ENCODE measurements at places on chromosomes 11 and 22.

- H3K36me3 ChIP-seq = no peaks in the 10 kb centered on the region
- peak; percentile 68 for DNase-seq
- H3K4me1 ChIP-seq = no peaks in the 10 kb centered on the region
- H3K4me3 ChIP-seq = peak overlapping the region; percentile 45
- H3K27ac ChIP-seq = peak overlapping the region; percentile 73
These were observed 1.5 kb upstream of the LARGE1 start for GRCh38 chr22:33921525-33922348.

- no peak for DNase-seq
- no peaks in the 10 kb centered on the region for H3K4me1 ChIP-seq
- H3K27me3 ChIP-seq = no peaks in the 10 kb centered on the region
- H3K36me3 ChIP-seq = no peaks in the 10 kb centered on the region
- no peak overlapping the region for H3K4me3 ChIP-seq
These were observed 84.5 kb upstream of the CHRM4 start for GRCh38 chr11:46475926-46476545.

GRCh38 chr11:113701491-113701890 lies 4.6 kb downstream of the TMPRSS5 start:
- no peaks in the 10 kb centered on the region for H3K4me1 ChIP-seq
- no peak overlapping the region for H3K27ac ChIP-seq
- no peaks in the 10 kb centered on the region for H3K36me3 ChIP-seq
- no peak for DNase-seq
- H3K27me3 ChIP-seq = no peaks in the 10 kb centered on the region

GRCh38 chr11:116328851-116329250 lies 443.9 kb downstream of the BUD13 start:
- H3K27ac ChIP-seq = no peak overlapping the region
- no peaks in the 10 kb centered on the region for H3K36me3 ChIP-seq
- no peaks in the 10 kb centered on the region for H3K4me1 ChIP-seq

DNA sequence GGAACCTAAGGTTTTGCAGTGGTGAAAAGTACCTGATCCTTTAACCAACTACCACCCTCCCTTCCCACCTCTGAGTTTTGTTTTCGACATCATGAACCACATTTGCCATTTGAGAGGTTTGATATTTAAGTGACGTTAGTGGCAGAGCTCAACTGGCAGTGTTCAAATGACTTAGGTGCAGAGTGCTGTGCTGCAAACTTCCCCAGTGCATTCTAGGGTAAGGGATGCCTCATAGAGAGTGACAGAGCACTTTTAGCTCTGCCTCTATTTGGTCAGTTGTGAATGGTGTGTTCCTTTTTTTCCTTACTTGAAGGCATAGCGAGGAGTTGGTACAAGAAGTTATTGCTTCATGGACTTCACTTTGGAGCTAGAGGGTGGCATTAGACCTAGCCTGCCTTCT lies 9.4 kb downstream of the BMAL1 start:
- no peak overlapping the region for H3K27ac ChIP-seq
- no peaks in the 10 kb centered on the region for H3K36me3 ChIP-seq
- H3K27me3 ChIP-seq = no peaks in the 10 kb centered on the region
- peaks cover 12% of the 10 kb centered on the region for H3K4me1 ChIP-seq
- no peak overlapping the region for H3K4me3 ChIP-seq

GRCh38 chr11:73374151-73374550 lies 2.0 kb upstream of the RELT start:
- no peak for DNase-seq
- H3K27ac ChIP-seq = no peak overlapping the region
- H3K4me1 ChIP-seq = peaks cover 3% of the 10 kb centered on the region
- no peak overlapping the region for H3K4me3 ChIP-seq
- no peaks in the 10 kb centered on the region for H3K27me3 ChIP-seq
- no peaks in the 10 kb centered on the region for H3K36me3 ChIP-seq

DNA sequence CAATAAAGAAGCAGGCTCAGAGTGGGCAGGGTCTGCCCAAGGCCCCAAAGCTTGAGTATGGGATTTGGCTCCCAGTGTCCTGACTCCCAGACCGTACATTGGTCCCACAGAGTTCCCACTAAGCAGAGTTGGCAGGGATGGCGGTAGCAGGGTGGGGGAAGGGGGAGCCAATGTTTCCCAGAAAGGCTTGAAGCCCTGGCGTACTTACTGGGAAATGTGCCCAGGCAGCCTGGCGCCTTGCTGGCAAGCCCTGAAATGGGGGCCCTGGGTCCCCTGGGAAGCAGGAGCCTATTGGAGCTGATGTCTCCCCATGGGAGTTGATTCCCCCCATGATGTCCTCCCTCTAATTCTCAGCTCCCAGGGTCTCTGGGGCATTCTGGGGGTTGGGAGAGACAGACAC lies 9.3 kb downstream of the ARHGEF17 start:
- DNase-seq = no peak
- H3K36me3 ChIP-seq = no peaks in the 10 kb centered on the region
- H3K4me1 ChIP-seq = no peaks in the 10 kb centered on the region
- no peak overlapping the region for H3K4me3 ChIP-seq
- no peaks in the 10 kb centered on the region for H3K27me3 ChIP-seq
- H3K27ac ChIP-seq = no peak overlapping the region

DNA sequence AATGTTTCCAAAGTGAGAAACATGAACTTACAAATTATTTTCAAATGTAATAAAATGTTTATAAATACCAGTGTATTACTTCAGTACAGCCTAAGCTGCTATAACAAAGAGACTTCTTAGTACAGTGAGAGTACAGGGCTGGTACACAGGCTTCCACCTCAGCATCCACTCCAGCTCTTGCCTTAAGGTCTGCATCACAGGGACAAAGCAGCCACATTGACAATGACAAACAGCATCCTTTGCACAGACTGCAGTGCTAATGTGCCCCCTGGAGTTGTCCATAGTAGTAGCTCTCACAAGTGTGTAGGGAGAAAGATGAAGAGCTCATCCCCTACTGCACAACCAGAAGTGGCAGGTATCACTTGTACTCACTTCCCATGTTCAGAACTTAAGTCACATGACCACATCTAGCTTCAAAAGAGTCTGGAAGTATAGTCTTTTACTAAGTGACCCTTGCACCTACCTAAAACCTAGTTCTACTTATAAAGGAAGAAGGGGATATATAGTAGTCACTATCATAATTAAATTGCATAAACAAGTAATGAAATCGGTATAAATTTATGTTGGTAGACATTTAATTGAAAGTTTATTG lies 10.7 kb upstream of the LIPT2 start:
- no peak for DNase-seq
- H3K4me1 ChIP-seq = no peaks in the 10 kb centered on the region
- no peaks in the 10 kb centered on the region for H3K27me3 ChIP-seq

DNA sequence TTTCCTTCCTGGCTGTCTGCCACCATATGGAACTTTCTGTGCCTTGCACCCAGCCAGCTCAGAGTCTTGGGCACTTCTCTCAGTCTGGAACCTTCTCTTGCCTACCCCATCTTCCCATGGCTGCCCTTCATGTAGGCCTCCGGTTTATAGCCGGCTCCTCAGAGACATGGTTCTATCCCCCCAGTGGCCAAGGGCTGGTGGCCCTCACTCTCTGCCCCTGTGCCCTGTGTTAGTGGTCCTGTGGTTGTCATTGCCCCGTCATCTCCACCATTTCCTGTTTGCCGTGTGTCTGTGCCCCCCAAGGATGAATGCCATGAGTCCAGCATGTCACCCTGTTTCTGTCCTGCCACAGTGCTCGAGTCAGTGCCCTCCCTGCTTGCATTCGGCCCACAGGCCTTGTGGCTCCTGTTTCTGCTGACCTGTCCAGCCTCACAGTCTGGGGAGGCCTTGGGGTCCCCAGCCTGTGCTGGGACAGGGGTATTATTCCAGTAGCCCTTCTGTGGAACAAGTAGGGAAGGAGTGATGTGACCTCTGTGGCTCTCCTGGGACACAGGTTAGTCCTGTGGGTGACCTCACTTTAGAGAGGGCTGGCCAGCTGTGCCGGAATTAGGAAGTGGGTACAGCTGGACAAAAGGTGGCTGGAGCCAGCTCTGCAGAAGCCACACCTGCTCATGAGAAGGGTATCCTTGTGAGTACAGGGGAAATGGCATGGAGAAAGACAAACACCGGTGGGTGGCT lies 30.7 kb downstream of the ST3GAL4 start:
- no peak overlapping the region for H3K4me3 ChIP-seq
- H3K27ac ChIP-seq = peak overlapping the region; percentile 31
- no peaks in the 10 kb centered on the region for H3K4me1 ChIP-seq
- H3K36me3 ChIP-seq = no peaks in the 10 kb centered on the region

DNA sequence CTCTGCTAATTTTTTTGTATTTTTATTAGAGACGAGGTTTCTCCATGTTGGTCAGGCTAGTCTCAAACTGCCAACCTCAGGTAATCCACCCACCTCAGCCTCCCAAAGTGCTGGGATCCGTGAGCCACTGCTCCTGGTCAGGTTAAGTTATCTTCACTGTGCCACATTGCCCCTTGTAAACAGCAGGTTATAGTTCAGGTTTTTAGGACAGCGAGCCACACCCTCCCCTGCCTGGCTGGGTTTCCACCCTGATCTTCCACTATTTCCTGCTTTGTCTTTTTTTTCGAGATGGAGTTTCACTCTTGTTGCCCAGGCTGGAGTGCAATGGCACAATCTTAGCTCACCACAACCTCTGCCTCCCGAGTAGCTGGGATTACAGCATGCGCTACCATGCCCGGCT lies 16.1 kb downstream of the ACO2 start:
- no peak overlapping the region for H3K27ac ChIP-seq
- DNase-seq = no peak
- H3K4me1 ChIP-seq = no peaks in the 10 kb centered on the region
- H3K4me3 ChIP-seq = no peak overlapping the region
- no peaks in the 10 kb centered on the region for H3K27me3 ChIP-seq

DNA sequence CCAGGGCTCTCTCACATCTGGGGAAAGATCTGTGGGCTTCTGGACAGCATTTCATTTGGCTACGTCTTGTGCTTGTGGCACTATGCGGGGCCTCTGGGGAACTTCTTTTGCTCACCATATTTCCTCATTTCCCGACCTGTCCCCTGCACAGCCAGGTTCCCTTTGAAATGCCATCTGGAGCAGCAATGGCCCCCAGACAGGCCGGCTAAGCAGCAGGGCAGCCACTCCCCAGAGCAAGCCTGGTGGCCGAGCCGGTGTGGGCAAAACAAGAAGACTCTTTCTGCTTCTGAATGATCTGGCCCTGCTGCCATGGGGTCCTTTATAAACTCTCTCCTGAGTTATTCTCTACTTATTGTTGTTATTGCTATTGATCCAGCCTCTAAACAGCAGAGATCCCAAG lies 190.7 kb upstream of the NECTIN1 start:
- H3K4me3 ChIP-seq = no peak overlapping the region
- H3K4me1 ChIP-seq = no peaks in the 10 kb centered on the region
- no peak for DNase-seq
- H3K27ac ChIP-seq = no peak overlapping the region

- H3K27me3 ChIP-seq = no peaks in the 10 kb centered on the region
- no peak for DNase-seq
- no peaks in the 10 kb centered on the region for H3K4me1 ChIP-seq
- H3K27ac ChIP-seq = no peak overlapping the region
- H3K36me3 ChIP-seq = no peaks in the 10 kb centered on the region
These were observed 60.1 kb downstream of the SCN3B start for GRCh38 chr11:123594188-123594901.

DNA sequence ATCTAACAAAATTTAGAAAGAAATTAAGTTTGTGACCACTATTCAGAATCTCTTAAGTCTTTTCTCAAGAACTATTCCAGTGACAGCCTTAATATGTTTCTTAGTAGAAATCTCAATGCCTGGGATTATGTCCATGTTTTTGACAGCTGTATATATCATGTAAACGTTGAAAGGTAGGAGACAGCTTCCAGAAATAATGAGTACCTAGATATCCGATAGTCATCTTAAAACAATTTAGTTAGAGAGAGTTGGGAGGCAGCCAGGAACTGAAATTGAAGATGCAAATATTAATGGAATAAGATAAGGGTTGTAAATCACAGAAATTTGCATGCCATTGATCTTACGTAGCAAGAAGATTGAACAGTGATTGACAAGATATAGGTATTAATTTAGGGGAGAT lies 955.2 kb downstream of the JRKL start:
- DNase-seq = no peak
- H3K4me3 ChIP-seq = no peak overlapping the region
- H3K36me3 ChIP-seq = no peaks in the 10 kb centered on the region
- H3K27me3 ChIP-seq = no peaks in the 10 kb centered on the region
- no peaks in the 10 kb centered on the region for H3K4me1 ChIP-seq
- H3K27ac ChIP-seq = no peak overlapping the region

- H3K36me3 ChIP-seq = no peaks in the 10 kb centered on the region
- no peaks in the 10 kb centered on the region for H3K27me3 ChIP-seq
- H3K4me1 ChIP-seq = no peaks in the 10 kb centered on the region
- DNase-seq = peak; percentile 31
- H3K27ac ChIP-seq = no peak overlapping the region
These were observed 39.3 kb upstream of the LINC01488 start for GRCh38 chr11:69442012-69442806.

DNA sequence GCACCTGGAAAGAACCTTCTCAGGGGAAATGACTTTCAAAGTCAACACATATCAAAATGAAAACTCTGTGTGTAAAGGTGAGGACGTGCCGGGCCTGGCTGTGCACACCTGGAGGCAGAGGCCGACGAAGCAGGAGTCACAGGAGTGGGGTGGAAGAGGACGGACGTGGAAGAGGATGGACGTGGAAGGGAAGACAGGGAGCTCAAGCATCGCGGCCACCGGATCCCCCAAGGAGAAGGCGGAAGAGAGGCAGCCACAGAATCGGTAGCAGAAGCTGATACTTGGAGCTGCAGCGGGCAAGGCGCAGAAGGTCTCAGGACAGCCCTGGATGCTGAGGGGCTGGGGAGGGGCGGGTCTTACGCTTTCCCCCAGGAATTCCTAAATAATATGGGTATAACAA lies 519.8 kb downstream of the BRD1 start:
- no peaks in the 10 kb centered on the region for H3K27me3 ChIP-seq
- peak; percentile 33 for DNase-seq
- H3K27ac ChIP-seq = no peak overlapping the region

GRCh38 chr22:19526076-19526701 lies 2.0 kb upstream of the CLDN5 start:
- no peaks in the 10 kb centered on the region for H3K27me3 ChIP-seq
- no peak for DNase-seq
- no peaks in the 10 kb centered on the region for H3K36me3 ChIP-seq
- H3K4me1 ChIP-seq = peaks cover 14% of the 10 kb centered on the region

DNA sequence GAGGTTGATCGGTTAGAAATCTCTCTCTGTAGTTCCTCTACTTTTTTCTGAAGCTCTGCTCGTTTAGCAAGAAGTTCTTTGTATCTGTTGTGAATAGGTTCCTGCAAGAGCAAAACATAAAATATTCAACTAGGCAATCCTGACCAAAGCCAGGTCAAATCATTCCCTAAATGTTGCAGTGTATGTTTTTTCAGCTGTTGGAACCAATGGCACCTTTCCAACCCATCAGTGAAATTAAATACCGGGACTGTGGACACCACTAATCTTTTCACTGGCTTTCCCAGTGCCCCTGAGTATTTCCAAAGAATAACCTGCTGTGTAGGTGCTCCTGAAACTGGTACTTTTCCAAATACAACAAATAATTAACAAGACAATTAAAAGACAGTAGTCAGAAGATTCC lies 45.1 kb downstream of the CEP57 start:
- DNase-seq = no peak
- no peaks in the 10 kb centered on the region for H3K27me3 ChIP-seq
- H3K4me1 ChIP-seq = no peaks in the 10 kb centered on the region
- peaks cover 28% of the 10 kb centered on the region for H3K36me3 ChIP-seq
- no peak overlapping the region for H3K27ac ChIP-seq
